ENCODE measurements at places on chromosomes 11 and 22. TPM values are rescaled to one million over a fixed set of nuclear protein-coding genes. Genes with fewer than 3 reads are reported as not detected.

MS4A15 gene
- not detected for total RNA-seq

ART5 gene
- not detected for total RNA-seq

ACRV1 gene
- total RNA-seq, result 0.10 TPM

SYCE3 gene
- not detected for total RNA-seq

F2 gene
- not detected for total RNA-seq

MN1 gene
- total RNA-seq, result 0.37 TPM

TMA7B gene
- total RNA-seq, result not detected

RHOD gene
- total RNA-seq, result not detected

NLRP6 gene
- not detected for total RNA-seq

USP35 gene
- total RNA-seq, result 5.9 TPM
